ENCODE measurements at places on chromosomes 5 and 9.

- no peak for DNase-seq
These were observed 89.2 kb downstream of the DMRTA1 start for GRCh38 chr9:22535780-22536179.

DNA sequence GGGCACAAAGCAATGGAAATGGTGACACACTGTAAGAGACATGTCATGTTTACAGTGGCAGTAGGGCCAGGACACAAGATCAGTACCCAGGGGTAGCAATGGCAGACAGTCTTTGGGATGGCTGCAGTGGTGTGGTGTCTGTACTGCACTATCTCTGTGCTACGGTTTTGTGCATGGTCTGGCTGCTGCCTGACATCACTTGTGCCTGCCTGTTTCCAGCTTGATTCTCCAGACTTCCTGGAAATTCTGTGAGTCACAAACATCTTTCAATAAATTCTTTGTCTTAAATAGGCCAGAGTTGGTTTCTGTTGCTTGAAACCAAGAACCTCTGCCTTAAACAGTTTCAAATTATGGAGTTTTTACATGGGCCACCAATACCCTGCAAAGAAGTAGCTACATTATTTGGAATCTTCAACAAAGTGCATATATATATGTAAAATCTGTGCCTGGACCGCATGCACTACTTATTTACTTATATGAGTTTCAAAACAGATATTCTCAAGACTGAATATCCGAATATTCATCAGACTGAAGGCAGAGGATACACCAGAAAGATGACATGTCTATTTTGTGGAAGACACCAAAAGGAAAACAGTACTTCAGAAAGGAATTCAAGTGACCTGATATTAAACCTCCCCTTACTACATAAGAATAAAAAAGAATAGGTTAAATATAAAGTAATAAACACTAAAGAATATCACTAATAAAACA, 188.1 kb downstream of the RFX3 start:
- DNase-seq = no peak

DNA sequence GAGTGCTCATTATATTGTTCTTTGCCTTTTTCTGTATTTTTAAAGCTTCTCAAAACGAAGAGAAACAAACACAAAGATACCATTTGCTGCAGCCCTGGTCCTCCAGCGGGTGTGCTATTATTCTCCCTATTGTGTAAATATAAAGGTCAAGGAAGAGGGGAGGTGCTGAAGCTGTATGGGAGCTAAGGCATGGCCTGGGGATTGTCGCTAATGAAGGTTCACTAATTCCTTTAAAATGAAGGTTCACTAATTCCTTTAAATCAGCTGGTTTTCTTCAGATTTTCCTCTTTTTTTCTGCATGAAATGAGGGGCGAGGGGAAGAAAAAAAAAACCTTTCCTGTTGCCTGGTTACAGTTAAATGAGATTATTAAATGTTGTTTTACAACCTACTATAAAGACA, 74.5 kb upstream of the MAP1B start:
- DNase-seq = no peak

DNA sequence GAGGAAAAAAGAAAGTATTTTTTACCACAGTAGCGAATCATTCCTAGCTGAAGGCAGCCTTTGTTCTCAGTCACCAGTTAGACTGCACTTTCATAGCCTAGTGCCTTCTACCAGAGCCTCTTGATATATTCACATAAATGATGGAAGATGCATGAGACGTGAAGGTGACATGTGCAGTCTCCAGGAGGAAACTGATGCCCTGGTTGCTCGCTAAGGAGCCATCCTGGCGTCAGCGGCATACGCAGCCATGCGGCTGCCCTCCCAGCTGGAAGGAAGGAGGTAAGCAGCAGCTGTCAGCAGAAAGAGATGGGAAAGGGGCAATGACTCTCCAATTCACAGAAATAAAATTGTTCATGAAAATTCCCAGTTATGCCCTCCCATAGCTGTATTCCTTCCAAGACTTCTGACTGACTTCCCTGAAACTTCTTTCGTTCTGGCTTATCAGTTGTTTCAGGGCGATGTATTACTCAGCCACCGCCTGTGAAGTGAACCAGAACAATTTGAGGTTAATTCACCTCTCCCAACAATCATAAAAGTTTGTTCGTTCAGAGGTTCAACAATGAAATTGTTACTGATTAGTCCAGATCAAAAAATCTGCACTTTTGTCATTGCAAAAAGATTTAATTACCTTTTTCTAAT, 331.2 kb downstream of the NR2F1-AS1 start:
- DNase-seq = no peak

DNA sequence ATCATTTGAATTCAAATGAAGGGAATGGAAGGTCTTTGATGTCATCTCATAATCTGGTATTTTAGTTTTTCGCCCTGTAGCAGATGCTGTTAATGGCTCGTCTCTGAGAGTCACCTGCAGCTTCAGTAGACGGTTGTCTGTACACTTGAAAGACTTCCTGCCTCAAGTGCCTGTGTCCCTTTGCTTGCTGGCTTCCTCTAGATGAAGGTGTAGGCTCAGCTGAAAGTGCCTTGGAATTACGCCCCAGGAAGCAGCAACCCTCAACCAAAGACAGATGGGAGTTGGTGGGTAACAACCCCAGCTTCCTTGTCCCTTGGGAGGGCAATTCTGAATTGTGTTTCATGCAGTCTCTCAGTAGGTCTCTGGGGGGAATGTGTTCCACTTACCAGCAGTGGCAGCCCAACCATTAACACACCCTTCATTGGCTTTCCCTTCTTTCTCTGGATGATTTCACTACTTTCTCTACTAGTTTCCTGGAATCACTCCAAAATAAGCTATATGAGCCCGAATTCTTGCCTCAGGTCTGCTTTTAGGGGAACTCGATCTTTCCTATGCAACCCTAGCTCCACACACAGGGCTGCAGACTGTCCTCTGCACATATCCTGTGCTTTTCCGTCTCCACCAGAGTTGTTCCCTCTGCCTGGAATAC, 395.6 kb downstream of the DMAC1 start:
- peak; percentile 24 for DNase-seq

DNA sequence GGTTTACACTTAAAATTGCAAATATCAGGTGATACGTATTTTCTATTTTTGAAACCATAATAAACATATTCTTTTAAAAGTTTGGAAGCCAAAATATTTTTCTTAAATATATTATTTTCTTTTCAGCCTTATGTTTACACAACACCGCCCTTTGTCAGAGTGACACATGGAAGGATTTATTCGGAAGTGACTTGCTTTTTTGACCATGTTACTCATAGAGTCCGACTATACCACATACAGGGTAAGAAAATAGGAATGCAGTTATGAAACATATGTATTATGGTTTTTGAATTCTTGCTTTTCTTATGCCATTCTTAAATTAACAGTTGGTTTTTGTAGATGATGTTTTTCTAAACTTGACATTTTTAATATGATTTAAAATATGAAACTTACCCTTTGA, 133.9 kb downstream of the MAN2A1 start:
- DNase-seq = no peak

DNA sequence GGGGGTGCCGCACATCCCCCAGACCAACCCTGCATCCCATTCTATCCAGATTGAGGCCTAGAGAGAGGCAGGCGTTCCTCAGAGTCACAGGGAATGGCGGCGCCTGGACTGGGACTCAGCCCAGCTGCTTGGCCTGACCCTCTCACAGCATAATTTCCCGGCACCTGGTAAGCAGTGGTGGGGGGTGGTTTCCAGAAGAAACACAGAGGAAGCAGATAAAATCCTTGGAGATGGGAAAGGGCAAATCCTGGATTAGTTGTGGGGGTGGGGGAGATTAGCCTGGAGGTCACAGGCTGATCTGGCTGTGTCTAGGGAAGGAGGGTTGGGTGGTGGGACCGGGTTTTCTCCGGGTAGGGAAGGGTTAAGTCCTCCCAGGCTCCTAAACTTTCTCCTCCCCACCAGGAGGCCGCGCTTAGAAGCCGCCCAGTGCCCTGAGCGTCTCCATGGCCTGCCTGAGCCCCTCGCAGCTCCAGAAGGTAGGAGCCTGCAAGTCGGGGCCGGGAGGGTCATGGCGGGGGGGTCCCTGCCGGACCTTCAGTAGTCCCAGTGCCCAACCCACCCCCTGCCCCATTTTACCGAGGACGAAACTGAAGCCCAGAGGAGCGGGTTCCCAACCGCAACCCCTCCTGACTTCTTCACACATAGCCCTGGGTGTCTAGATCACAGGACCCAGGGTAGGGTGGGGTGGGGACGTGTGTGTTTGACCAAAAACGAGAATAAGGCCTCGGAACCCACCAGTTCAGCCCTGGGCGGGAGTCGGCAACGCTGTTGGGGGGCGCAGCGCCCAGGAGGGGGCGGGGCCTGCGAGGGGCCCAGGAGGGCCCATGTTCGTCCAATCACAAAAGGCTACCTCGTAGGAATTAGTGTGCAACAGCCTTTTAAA, 1.3 kb downstream of the PHYHD1 start:
- DNase-seq = no peak

- no peak for DNase-seq
These were observed 263.9 kb downstream of the PAPPA start for GRCh38 chr9:116417464-116417863.

- no peak for DNase-seq
These were observed 24.6 kb upstream of the QSOX2 start for GRCh38 chr9:136270173-136270705.

DNA sequence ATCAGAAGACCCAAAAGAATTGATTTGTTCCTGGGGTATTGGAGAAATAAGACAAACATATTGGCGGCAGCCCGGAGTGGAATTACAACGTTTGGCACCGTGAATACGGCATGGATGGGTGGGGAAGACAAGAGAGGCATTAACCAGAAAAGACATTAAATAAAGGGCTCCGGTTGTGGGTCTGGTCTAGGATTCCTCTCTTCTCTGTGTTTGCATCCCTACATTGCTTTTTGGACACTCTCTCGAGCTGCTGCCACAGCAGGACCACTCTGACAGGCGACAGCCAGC, 138.7 kb upstream of the PALM2AKAP2 start:
- no peak for DNase-seq

- DNase-seq = no peak
These were observed 20.0 kb upstream of the SCGB3A1 start for GRCh38 chr5:180611140-180611850.

DNA sequence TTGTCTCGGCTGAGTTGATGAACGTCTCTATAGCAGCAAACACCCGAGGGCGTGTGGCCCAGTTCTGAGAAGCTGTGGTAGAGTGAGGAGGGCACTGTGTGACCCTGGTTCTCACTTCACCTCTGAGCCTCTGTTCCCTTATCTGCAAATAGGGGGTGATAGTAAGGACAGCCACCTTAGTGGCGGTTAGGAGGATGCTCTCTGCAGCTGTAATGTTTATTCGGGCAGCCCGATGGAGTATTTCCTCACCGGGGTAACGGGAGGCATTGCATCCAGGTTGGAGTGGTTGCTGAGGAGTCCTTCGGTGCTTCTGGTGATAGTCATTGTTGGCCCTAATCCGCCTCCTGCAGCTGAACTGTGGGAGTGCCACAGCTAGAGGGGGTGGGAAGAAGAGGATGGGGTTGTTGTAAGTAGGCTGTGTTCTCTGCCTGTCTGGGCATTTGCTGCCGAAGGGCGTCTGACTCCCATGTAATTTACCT, 13.9 kb downstream of the PRRC2B start:
- no peak for DNase-seq

DNA sequence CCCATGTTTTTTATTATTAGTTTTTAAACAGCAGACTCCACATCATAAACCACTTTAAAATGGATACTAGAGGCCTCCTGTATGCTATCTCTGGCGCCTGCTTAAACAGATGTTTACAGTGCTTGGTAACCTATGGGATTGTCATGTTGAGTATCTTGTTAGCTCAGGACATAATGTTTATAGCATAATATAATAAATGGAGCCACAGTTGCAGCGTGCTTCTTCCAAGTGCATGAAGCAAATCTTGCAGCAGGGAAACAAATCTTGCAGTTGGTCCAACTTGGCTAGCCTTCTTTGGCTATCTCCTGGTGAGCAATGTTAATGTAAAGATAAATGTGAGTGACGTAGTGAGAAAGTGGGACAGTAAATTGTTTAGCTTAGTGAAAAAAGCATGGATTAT, 2.8 kb downstream of the GHR start:
- DNase-seq = no peak

GRCh38 chr5:180069589-180070247, 1.8 kb downstream of the RNF130 start:
- no peak for DNase-seq

GRCh38 chr9:32413424-32413823, 29.0 kb downstream of the ACO1 start:
- no peak for DNase-seq

DNA sequence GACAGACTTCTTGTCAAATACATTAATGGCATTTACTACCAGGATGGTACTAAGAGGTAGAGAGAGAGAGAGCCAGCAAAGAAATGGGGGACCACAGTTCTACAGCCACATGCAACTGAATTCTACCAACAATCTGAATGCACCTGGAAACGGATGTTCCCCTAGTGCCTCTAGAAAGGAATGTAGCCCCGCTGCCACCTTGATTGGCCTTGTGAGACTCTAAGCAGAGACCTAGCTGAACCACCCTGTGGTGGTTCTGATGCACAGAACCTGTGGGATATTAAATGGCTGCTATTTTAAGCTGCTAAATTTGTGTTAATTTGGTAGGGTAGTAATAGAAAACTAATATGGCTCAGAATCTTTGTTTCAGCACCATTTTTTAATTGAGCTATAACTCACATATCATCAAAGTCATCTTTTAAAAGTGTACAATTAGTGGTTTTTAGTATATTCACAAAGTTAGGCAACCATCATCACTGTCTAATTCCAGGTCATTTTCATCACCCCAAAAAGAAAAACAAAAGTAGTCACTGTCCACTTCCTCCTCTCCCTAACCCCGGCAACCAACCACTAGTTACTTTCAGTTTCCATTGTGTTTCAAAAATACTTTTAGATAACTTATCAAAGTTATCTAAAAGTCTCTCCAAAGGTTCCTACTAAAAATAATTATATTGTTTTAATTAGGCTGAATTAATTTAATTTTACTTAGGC, 51.7 kb downstream of the CPLANE1 start:
- no peak for DNase-seq

DNA sequence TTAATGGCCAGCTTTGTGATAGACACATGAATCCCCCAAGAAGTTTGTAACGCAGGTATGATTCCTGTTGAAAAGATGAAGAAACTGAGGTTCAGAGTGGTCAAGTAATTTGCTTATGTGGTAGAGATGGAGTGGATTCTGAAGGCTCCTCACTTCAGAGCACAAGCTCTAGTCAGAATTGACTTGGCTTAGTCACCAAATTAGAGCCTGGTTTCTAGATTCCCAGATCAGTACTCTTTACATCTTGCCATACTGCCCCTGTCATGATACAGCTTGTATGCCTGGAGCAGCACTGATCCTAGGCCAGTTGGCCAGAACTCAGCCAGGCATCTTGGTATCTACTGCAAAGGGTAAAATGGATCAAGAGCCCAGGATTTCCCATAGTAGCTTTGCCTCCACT, 284.4 kb upstream of the RFX3 start:
- no peak for DNase-seq

- no peak for DNase-seq
These were observed 4.0 kb upstream of the PCDHGA1 start for GRCh38 chr5:141326088-141326854.

DNA sequence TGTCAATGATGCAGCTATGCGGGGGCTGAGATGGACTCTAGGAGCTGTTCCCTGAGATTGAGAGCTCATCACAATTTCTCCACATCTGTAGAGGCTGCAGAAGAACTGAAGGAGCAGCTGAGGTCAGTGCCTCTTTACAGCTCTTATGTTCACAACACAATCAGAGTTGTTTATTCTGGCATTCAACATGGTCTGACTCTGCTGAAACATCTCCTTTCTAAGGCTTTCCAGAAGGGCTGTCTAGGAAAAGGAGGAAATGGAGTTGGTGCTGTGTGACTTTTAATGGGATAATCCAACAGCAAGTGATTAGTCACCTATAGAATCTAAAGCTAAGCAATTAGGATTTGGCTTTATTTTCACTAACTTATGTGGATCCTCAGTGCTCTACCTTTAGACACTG, 6.0 kb downstream of the POU5F2 start:
- no peak for DNase-seq

GRCh38 chr9:21854594-21854993, 52.2 kb downstream of the MTAP start:
- DNase-seq = no peak

Data from NCI-H1436 treated with DMSO at 0.1 percent for 48 hours (cell line).